Gastrocnemius medialis (tissue), 4 donors: ENCODE measurements at places on chromosomes 1 and 21. TPM values are rescaled to one million over a fixed set of nuclear protein-coding genes. Genes with fewer than 3 reads are reported as not detected.

FCRL6 gene
- total RNA-seq, result not detected

WNT3A gene
- total RNA-seq, result not detected

DNA sequence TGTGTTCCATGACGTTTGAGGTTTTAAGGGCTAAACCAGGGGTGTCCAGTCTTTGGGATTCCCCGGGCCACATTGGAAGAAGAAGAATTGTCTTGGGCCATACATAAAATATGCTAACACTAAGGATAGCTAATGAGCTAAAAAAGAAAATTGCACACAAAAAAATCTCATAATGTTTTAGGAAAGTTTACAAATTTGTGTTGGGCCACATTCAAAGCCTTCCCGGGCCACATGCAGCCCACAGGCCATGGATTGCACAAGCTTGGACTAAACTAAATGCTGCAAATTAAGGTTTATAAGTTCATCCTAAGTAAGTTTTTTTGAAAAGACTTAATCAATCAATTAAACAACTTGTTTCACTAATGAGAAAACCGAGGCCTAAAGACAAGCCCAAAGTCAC is 21.9 kb downstream of the NIBAN1 start:
- H3K4me1 ChIP-seq, result no peaks in the 10 kb centered on the region
- H3K4me3 ChIP-seq, result no peak overlapping the region
- DNase-seq, result no peak
- no peak overlapping the region for H3K27ac ChIP-seq
- H3K27me3 ChIP-seq, result no peaks in the 10 kb centered on the region
- H3K36me3 ChIP-seq, result no peaks in the 10 kb centered on the region

GRCh38 chr21:32548978-32549377 is 36.3 kb downstream of the TCP10L start:
- no peak for DNase-seq
- no peak overlapping the region for H3K4me3 ChIP-seq
- no peaks in the 10 kb centered on the region for H3K36me3 ChIP-seq
- no peaks in the 10 kb centered on the region for H3K27me3 ChIP-seq

GRCh38 chr1:54379555-54380289 is 26.5 kb downstream of the SSBP3 start:
- peak overlapping the region; percentile 37 for H3K27ac ChIP-seq
- H3K4me3 ChIP-seq, result peak overlapping the region; percentile 30
- H3K4me1 ChIP-seq, result peaks cover 73% of the 10 kb centered on the region
- DNase-seq, result no peak
- H3K27me3 ChIP-seq, result no peaks in the 10 kb centered on the region

DNA sequence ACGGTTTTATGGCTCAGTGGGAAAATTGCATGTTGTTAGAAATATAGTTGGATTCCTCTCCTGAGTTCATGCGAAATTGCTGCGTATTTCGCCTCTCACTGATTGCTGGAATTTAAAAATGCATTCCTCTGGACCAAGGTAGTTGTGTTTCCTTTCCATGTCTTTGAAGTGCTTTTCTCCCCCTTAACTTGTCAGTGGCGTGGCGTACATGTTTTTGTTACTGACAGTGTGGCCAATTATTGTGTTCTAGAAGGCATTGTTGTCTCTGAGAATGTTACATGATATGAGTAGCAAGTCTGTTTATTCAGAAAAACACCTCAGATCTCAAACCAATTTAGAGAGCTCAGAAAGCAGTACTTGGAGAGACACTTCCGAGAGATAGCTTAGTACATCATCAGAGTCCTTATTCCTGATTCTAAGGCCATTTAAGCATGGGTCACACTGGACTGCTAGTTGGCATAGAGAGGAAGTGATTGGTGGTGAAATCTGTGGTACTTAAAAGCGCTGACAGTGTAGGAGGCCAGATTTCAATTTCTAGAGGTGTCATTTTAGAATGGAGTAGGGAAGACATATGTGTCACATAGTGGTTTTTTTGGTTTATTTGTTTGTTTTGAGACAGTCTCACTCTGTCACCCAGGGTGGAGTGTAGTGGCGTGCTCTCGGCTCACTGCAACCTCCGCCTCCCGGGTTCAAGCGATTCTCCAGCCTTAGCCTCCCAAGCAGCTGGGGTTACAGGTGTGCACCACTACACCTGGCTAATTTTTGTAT is 184.4 kb downstream of the RYR2 start:
- no peak overlapping the region for H3K4me3 ChIP-seq
- H3K36me3 ChIP-seq, result no peaks in the 10 kb centered on the region
- no peak for DNase-seq
- no peak overlapping the region for H3K27ac ChIP-seq
- no peaks in the 10 kb centered on the region for H3K27me3 ChIP-seq

- no peaks in the 10 kb centered on the region for H3K27me3 ChIP-seq
- DNase-seq, result no peak
- no peaks in the 10 kb centered on the region for H3K36me3 ChIP-seq
- H3K27ac ChIP-seq, result peak overlapping the region; percentile 32
- H3K4me1 ChIP-seq, result peaks cover 14% of the 10 kb centered on the region
These were observed 60.9 kb upstream of the C1orf105 start for GRCh38 chr1:172359491-172359999.

GRCh38 chr1:223201967-223202366 is 58.9 kb upstream of the TLR5 start:
- H3K4me1 ChIP-seq, result peaks cover under 1% of the 10 kb centered on the region
- no peaks in the 10 kb centered on the region for H3K27me3 ChIP-seq
- DNase-seq, result no peak
- H3K27ac ChIP-seq, result no peak overlapping the region

DNA sequence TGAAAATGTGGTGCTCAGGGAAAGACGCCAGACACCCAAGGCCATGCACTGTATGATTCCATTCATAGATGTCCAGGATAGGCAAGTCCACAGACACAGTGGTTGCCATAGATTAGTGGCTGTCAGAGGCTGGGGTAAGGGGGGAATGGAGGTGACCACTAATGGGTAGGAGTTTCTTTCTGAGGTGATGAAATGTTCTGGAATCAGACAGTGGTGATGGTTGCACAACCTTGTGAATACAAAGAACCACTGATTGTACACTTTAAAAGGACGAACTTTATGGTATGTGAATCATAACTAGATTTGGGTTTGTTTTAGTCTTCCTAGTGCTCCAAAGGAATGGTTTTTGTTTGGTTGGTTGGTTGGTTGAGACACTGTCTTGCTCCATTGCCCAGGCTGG is 51.7 kb downstream of the PRAMEF20 start:
- peaks cover 6% of the 10 kb centered on the region for H3K4me1 ChIP-seq
- H3K4me3 ChIP-seq, result no peak overlapping the region
- no peak for DNase-seq
- H3K27me3 ChIP-seq, result no peaks in the 10 kb centered on the region
- H3K27ac ChIP-seq, result no peak overlapping the region

DNA sequence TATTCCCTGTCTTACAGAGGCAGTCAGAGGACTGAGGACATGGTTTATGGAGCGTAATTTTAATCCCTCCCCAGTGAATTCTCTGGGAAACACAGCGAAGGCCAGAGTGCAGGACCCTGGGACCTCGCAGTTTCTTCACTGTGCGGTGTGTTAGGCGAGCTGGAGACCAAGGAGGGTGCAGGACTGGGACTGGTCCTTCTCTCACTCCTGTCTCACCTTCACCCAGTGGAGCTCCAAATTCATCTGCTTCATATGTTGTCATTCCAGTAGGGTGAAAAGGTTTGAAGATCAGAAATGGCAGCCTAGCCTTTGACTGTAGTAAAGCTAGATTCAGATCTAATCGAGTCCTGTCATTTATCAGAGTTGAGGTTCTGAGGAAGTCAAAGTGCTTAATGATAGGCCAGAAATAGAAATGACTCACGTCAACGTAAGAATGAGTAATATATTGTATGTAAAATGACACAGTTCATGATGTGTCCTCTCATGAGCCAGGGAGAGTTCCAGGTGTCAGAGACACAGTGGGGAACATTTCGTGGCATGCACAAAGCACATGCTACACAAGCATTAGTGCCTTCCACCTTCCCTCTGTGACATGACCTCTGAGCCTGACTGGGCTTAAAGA is 647.5 kb downstream of the SMYD3 start:
- H3K27me3 ChIP-seq, result no peaks in the 10 kb centered on the region
- no peaks in the 10 kb centered on the region for H3K36me3 ChIP-seq
- DNase-seq, result no peak
- H3K27ac ChIP-seq, result no peak overlapping the region

GRCh38 chr21:33197496-33197895 is 32.2 kb upstream of the IFNAR2 start:
- H3K36me3 ChIP-seq, result no peaks in the 10 kb centered on the region
- no peaks in the 10 kb centered on the region for H3K27me3 ChIP-seq
- peaks cover 39% of the 10 kb centered on the region for H3K4me1 ChIP-seq
- H3K27ac ChIP-seq, result peak overlapping the region; percentile 8
- no peak overlapping the region for H3K4me3 ChIP-seq

DNA sequence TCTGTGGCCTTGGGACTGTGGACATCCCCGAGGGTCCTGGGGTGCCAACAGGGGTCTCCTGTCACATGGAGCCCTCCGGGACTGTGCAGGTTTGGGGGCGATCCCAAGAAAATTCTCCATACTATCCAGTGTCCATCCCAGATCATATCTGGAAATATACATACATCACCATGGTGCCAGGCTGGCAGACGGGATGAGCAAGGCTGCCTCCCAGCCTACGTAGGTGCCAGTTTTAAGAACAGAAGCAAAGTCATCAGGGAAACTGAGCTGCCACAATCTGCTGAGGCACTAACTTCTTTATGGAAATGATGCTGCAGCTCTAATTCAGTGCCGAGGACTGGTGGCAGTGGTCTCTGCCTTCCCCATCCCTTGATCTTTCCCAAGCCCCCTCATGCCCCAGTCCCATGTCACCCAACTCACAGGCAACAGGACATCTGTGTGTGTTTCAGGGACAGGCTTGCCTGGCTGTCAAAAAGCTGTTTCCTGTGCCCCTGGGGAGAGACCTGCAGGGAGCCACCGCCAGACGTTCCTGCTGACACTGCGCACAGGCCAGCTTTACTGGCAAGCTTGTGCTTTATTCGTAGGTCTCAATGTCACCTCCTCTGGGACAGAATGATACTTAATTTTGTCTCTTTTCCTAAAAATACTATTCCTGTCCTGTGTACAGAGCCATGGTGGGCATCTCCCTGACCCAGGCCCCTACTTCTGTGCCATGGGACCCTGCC is 15.5 kb downstream of the TEX35 start:
- H3K4me1 ChIP-seq, result peaks cover 8% of the 10 kb centered on the region
- DNase-seq, result no peak
- no peak overlapping the region for H3K27ac ChIP-seq

GRCh38 chr1:114026797-114027196 is 47.5 kb downstream of the OLFML3 start:
- no peak overlapping the region for H3K4me3 ChIP-seq
- no peaks in the 10 kb centered on the region for H3K27me3 ChIP-seq
- peaks cover 42% of the 10 kb centered on the region for H3K4me1 ChIP-seq
- H3K27ac ChIP-seq, result peak overlapping the region; percentile 79

DNA sequence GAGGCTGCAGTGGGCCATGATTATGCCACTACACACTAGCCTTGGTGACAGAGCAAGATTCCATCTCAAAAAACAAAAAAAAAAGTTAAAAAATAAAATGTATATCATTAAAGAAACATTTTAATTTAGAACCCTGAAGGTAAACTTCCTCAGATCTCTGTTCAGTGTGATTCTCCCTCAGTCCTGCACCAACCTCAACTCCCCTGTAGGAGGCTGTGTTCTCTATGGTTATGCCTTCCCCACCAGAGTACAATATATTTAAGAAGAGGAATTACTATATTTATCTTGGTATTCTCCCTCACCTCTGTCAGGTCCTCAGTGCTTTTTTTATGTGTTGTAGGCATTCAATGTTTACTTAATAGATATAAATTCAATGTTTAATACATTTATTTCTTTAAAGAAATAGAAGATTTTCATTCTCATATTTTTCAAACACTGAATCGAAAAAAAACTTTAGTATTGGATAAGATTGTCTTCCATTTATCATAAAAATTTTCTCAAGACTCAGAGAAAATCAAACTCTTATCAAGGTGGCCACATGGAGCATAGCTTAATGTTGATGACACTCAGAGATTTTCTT is 4.8 kb upstream of the LRRC8B start:
- no peak overlapping the region for H3K27ac ChIP-seq
- H3K4me3 ChIP-seq, result no peak overlapping the region
- H3K27me3 ChIP-seq, result no peaks in the 10 kb centered on the region
- H3K36me3 ChIP-seq, result no peaks in the 10 kb centered on the region
- DNase-seq, result no peak
- peaks cover 12% of the 10 kb centered on the region for H3K4me1 ChIP-seq
